Fibroblast of pulmonary artery (primary cell): ENCODE measurements at places on chromosomes 3 and 15.
A peak's percentile ranks its signal among the peaks of the same experiment; 100 is the strongest.

- DNase-seq, result no peak
These were observed 233.0 kb upstream of the POU1F1 start for GRCh38 chr3:87509401-87509800.

GRCh38 chr15:31307270-31308184 is 19.1 kb upstream of the KLF13 start:
- no peak for DNase-seq

GRCh38 chr3:42663581-42664437 is 10.3 kb downstream of the ZBTB47 start:
- DNase-seq, result no peak

DNA sequence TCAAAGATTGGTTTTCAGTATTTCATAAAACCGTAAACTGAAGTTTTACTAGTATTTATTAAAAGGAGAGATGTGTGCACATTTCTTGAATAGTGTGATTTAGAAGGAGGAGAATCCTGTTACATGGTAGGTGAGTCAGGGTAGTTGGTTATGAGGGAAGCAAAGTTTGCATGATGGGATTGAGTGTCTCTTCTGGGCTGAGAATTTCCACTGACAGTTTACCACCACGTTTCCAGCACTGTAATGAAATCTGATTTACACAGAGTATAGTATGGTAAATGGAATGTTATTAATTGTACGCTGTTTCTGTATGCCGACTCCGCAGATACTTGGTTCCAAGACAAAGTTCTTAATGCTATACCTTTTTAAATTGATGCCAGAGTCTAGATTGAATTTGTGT is 1.6 kb downstream of the NECTIN3 start:
- peak; percentile 37 for DNase-seq

- no peak for DNase-seq
These were observed 1.8 kb downstream of the CD276 start for GRCh38 chr15:73685981-73686380.

- DNase-seq, result peak; percentile 3
These were observed 327.2 kb downstream of the LRTM1 start for GRCh38 chr3:54600441-54601204.

GRCh38 chr15:76285241-76285825 is 25.9 kb downstream of the ETFA start:
- peak; percentile 29 for DNase-seq

DNA sequence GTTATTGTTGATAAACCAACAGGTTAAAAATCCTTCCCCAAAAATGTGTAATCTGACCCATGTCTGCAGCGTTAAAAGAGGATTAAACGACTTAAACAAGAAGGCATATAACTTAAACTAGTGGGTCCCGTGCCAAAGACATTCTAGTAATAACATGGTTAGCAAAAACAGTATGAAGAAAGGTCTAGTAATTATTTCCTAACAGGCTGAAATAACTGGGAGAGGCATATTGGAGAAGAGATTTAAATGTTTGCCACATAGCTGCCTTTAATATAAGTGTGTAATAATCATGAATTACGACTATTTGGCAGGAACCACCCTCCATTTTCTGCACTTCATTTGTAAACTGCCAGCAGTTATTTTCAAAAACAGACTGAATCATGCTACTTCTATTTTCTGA is 67.7 kb upstream of the CSPG5 start:
- peak; percentile 11 for DNase-seq

DNA sequence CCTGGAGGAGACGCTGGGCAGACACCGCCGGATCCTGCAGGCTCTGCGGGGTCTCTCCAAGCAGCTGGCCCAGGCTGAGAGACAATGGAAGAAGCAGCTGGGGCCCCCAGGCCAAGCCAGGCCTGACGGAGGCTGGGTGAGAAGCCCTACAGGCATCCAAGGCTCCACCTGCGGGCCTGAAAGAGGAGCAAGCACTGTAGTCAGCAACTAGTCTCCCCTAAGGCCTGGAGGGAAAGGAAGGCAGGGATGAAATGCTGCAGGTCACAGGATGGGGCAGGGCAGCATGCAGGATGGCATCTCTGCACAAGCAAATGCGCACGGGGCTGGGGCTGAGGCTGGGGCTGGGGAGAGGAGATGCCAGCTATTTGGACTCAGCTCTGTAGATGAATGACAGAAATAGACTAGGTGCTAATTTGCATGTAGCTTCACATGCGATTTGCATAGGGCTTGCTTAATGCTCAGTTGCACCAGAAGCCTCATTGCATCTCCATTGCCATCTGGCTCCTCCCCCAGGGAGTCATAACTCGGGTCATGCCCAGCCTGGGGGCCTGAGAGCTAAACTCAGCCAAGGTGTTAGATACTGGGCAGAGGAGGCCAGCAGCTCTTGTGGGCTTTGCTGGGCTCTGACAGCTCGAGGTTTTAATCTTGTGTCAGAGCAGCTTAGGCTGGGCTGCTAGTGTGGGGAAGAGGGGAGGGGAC is 5.2 kb upstream of the CPLX3 start:
- no peak for DNase-seq

- DNase-seq, result no peak
These were observed 947.8 kb upstream of the CFAP20DC start for GRCh38 chr3:59997583-59997982.

GRCh38 chr3:66673293-66673692 is 172.5 kb upstream of the LRIG1 start:
- DNase-seq, result no peak

GRCh38 chr3:50411229-50411628 is 51.9 kb upstream of the TMEM115 start:
- DNase-seq, result no peak

GRCh38 chr15:84946772-84947489 is 34.7 kb upstream of the PDE8A start:
- DNase-seq, result no peak

DNA sequence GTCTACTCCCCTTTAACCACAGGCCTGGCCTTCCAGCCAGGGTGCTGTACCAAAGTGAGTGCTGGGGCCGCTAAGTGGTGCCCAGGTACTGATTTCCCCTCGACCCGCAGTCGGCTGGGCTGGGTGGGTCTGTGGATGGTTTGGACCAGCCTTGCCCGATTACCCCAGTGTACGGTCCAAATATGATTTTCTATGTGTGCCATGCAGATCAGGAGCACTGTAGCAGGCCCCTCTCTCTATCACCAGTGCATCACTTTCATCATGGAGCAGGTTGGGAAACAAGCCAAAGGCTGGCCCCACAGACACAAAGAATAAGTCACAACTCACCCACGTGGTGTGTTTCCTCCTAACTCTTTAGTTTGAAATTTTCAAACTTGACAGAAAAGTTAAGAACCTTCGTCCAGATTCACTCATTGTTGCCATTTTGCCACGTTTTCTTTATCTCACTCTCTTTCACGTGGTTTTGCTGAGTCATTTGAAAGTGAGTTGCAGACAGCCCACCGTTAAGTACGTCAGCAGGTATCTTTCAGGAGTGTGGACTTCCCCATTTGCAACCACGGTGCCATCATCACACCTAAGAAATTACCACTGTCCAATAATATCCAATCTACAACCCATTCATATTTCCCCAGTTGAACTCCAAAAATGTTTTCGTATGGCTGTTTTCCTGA is 37.0 kb downstream of the ZNF710 start:
- DNase-seq, result peak; percentile 55

GRCh38 chr3:130258532-130258952 is 86.9 kb upstream of the COL6A5 start:
- peak; percentile 64 for DNase-seq

DNA sequence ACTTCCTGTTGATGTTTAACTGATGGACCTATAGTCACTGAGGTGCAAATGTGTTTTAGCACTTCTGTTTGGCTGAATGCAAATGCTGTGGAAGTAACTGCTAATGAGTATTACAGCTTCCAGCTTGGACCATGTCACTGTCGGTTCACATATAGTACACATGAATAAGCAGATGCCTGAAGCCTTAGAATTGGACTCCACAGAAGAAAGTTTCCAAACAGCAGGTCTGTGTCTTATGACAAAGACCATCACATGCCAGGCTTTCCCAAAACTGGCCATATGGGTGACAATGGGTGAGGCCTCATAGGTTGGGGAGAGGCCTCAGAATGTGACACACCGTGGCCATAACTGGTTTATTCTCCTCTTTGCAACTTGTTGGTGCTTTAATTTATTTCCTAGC is 241.8 kb downstream of the WNT5A start:
- DNase-seq, result no peak

DNA sequence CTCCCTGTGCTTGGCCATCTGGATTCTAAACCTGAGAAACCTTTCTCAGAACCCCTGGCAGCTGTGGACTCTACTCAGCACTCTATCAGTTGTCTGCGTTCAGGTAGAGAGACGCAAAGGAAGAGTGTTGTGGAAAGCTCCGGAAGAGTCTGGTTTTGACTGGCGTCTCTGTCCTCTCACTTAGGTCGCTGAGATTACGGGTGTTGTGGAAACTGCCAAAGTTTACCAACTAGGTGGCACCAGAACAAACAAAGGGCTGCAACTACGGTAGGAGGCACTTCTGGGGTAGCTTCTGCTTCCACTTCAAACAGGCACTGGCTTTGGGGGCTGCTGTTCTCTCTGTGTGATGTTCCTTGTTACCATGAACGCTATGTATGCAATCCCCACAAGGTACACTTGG is 19.2 kb upstream of the ITPKA start:
- no peak for DNase-seq

- DNase-seq, result no peak
These were observed 12.4 kb downstream of the ANKRD63 start for GRCh38 chr15:40270246-40270995.

GRCh38 chr15:35583863-35584528 is 38.0 kb upstream of the DPH6 start:
- DNase-seq, result peak; percentile 37

GRCh38 chr3:29301332-29302019 is 20.6 kb downstream of the RBMS3 start:
- no peak for DNase-seq

- DNase-seq, result no peak
These were observed 16.9 kb upstream of the PRKCI start for GRCh38 chr3:170205302-170205701.

DNA sequence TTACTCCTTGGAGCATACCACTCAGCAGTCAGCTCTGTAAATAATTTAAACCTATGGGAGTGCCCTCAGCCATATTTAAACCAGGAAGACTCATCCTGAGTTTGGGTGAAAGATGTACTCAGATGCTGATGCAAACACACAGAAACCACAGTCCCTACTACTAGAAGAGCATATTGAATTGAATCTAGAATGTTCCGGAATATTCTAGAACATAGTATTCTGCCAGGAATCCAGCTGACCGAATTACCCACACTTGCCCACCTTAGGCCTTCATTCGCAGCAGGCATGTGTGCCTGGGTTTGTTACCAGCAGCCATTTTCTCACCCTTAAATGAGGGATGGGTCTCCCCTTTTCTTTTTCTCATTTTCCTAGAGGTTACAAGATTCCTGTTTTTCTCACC is 202.4 kb upstream of the ICE2 start:
- no peak for DNase-seq

- peak; percentile 78 for DNase-seq
These were observed 124.6 kb upstream of the KCNAB1 start for GRCh38 chr3:155995525-155996370.

GRCh38 chr3:124385996-124386395 is 344.3 kb upstream of the UMPS start:
- DNase-seq, result no peak

- no peak for DNase-seq
These were observed 1033.3 kb downstream of the IGSF11 start for GRCh38 chr3:118001380-118001779.

DNA sequence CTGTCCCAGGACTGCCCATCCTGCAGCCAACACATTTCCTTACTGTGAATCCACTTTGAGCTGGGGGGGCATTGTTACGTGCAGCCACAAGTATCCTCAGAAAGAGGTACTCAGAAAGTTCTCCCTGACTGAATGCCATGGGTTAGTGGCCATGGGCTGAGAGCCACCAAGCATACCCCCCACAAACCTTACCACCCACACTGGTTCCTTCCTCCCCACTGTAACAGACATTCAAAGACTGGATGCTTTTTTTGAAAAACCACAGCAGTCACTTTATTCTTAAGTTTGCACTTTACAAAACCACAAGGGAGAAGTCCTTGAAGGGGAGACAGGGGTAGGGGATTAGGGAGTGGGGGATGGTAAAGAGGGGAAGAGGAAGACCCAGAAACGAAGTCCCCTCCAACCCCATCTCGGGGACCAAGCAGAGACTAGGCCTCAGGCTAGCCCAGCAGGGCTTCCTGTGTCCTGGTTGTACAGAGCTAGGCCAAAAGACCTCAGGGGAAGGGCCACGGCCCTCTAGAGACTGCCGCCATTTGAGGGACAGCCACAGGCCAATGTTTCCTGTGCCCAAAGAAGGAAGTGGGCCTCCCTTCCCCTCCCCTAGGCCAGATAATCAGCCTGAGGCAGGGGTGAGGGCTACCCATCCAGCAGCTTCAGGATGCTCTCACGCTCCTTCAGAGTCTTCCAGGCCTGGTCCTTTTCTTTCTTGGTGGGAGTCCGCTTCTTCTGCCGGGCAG is 10.1 kb upstream of the CAMK1 start:
- no peak for DNase-seq

DNA sequence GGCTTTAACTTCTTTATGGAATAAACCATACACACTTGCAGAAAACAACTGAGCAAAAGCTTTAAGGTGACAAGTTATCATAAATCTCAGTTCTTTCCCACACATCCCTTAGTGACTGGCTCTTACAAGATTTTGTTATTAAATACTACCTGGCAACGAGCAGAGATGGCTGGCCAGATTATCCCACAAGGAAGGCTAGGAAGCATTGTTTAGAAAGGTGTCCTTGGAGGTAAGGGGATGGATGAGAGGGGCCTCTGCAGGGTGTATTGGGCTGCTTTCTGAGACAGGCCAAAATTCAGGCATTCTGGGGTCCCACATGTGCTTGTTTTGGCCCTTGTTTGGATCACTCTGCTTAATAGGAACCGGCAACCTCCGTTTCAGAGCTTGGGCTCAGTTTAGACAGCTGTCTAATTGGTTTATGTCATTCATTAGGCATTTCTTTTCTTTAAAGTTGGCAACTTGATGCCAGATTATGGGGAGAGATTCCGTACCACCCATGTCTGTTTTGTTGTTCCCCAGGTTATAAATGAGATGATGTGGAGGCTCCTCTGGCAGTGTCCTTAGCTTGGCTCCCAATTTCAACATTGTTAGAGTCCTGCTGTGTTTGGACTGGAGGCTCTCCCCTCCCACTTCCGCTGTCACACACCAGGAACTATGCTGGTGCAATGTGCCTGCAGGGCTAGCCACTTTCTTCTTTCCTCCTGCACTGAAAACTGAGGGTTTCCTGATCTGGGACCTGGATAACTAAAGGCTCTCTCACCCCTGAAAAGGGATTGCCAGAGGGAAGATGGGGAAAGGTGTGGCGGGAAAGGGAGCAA is 121.1 kb downstream of the TPRG1 start:
- no peak for DNase-seq
